Pancreas (tissue), 10 donors: ENCODE measurements at places on chromosomes 5 and 9. TPM values are rescaled to one million over a fixed set of nuclear protein-coding genes. Genes with fewer than 3 reads are reported as not detected.

The MLLT3 gene
- 5.2 TPM for total RNA-seq

The IFNB1 gene
- not detected for total RNA-seq

The LRRC14B gene
- total RNA-seq: not detected

The TXNDC8 gene
- not detected for total RNA-seq

The ELOVL7 gene
- total RNA-seq: 6.1 TPM

The PPP2R2B gene
- 1.1 TPM for total RNA-seq

DNA sequence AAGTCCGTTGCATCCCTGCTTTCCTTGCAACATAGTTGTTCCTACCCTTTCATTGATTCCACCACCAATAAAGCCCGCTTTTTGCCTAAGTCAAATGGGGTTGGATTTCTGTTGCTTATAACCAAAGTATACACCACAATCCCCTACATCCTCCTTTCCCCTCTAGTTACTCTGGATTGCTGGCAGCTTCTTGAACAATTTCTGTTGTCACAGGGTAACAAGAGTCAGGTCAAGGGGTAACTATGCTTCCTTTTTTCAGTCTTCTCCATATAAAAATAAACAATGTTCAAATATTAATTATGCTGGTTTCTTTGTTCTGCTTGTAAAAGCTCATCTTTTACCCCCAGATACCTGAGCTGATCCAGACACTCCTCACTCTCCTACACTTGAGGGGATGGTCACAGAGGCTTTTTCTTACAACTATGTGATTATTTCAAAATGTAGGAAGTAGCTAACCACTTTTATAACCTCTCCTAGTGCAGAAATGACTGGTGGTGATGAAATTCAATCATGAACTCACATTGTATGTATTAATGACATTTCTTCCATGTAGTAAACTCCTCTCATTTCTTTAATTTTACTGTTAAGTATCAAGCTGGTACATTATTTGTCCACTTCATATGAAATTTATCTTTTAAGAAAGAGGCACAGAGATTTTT is 136.5 kb downstream of the SNX18 start:
- peaks cover 4% of the 10 kb centered on the region for H3K4me1 ChIP-seq
- no peak overlapping the region for H3K27ac ChIP-seq
- H3K27me3 ChIP-seq: no peaks in the 10 kb centered on the region
- DNase-seq: no peak
- H3K36me3 ChIP-seq: no peaks in the 10 kb centered on the region

GRCh38 chr9:133126697-133127339 is 5.8 kb upstream of the RALGDS start:
- peaks cover 14% of the 10 kb centered on the region for H3K4me1 ChIP-seq
- no peak for DNase-seq
- peak overlapping the region; percentile 81 for H3K27ac ChIP-seq
- no peaks in the 10 kb centered on the region for H3K27me3 ChIP-seq

GRCh38 chr5:116091416-116091815 is 6.6 kb downstream of the COMMD10 start:
- H3K27ac ChIP-seq: no peak overlapping the region
- no peak for DNase-seq
- H3K36me3 ChIP-seq: no peaks in the 10 kb centered on the region

DNA sequence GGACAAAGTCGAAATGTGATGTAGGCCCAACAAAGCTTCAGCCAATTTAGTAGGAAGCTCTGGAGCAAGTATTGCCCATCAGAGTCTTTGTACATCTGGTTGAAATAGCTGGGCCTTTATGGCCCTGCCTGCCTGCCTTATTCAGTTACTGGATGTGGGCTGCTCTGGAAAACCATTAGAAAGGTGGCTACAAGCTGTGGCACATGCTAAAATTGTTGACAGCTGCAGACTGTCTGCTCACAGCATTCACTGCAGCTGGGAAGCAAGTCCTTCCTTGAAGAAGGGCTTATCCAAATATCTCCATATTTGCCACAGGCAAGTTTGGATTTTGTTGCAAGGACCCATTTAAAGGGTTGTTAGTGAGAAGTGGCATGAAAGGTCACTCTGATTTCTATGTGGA is 24.4 kb downstream of the SMIM15 start:
- no peaks in the 10 kb centered on the region for H3K4me1 ChIP-seq
- no peaks in the 10 kb centered on the region for H3K36me3 ChIP-seq
- no peak for DNase-seq
- H3K27ac ChIP-seq: no peak overlapping the region
- no peak overlapping the region for H3K4me3 ChIP-seq
- no peaks in the 10 kb centered on the region for H3K27me3 ChIP-seq

DNA sequence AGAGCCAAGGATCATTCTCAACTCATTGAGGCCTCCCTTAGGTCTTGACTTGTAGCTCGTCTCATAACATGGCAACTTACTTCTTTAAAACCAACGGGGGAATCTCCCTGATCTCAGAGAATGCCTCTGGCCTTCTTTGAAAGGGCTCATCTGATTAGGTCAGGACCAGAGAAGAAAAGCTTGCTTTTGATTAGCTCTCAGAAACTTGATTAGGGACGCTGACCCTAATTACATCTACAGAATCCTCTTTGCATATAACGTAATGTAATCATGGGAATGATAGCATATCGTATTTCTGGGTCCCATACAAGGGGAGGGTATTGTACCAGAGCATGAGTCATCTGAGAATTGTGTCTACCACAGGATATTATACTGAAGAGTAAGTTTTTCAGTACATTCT is 125.1 kb upstream of the SH3GL2 start:
- H3K27me3 ChIP-seq: no peaks in the 10 kb centered on the region
- no peak overlapping the region for H3K27ac ChIP-seq
- H3K4me3 ChIP-seq: no peak overlapping the region
- DNase-seq: no peak
- H3K36me3 ChIP-seq: no peaks in the 10 kb centered on the region

- no peak for DNase-seq
- H3K27me3 ChIP-seq: no peaks in the 10 kb centered on the region
- H3K27ac ChIP-seq: peak overlapping the region; percentile 44
- no peaks in the 10 kb centered on the region for H3K36me3 ChIP-seq
- H3K4me1 ChIP-seq: no peaks in the 10 kb centered on the region
Measured at GRCh38 chr9:35537913-35538312, 48.0 kb downstream of the RUSC2 start.

DNA sequence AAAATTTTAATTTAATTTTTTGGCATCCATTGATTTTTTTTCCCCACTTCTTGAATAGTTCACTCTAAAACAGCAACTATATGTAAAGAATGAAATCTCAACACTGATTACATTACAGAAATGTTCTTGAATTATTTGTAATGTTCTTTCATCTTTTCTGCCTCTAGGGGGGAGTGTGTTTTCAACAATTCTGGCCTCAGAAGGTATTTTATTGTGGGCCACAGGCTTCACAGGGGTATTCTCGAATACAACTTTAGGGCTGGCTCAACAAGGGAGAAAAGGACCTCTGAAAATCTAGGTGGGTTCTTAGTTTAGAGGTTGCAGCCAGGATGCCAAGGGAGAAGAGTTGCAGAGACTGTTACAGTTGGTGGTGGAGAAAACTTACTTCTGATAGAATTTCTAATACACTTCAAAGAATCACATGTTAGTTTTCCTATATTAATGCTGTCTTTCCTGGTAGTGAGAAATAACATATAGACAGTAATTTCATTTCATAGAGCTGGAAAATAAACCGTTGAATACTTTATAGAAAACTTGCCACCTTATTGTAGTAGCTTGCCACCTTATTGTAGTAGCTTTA is 3.6 kb upstream of the NPR3 start:
- no peak overlapping the region for H3K27ac ChIP-seq
- no peak overlapping the region for H3K4me3 ChIP-seq

DNA sequence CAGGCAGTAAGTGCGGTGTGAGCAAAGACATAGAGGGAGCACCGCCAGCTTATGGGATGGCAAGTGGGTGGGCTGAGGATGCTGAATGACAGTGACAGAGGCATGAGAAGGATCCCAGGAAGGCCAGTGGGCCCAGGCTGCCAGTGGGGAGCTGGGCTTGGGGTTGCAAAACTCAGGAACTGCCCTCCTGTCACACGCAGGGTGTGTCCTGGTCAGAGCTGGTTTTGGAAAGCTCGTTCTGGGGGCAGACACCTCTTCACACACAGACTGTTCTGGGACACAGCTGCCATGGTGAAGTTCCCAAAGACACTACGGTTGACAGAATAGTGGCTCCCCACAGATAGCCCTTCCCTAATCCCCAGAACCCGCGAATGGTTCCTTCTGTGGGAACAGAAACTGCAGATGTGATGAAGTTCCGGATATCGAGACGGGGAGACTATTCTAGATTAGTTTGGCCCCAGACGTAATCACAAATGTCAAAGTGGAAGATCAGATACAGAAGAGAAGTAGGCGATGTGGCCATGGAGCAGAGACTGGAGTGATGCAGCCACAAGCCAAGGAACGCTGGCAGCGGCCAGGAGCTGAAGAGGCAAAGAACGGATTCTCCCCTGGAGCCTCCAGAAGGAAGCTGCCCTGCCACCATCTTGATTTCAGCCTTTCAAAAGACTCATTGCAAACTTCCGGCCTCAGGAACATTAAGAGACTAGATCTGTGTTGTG is 159.0 kb downstream of the COL23A1 start:
- H3K27me3 ChIP-seq: no peaks in the 10 kb centered on the region
- no peaks in the 10 kb centered on the region for H3K36me3 ChIP-seq
- H3K27ac ChIP-seq: no peak overlapping the region
- H3K4me3 ChIP-seq: no peak overlapping the region
- peaks cover 5% of the 10 kb centered on the region for H3K4me1 ChIP-seq
- no peak for DNase-seq

DNA sequence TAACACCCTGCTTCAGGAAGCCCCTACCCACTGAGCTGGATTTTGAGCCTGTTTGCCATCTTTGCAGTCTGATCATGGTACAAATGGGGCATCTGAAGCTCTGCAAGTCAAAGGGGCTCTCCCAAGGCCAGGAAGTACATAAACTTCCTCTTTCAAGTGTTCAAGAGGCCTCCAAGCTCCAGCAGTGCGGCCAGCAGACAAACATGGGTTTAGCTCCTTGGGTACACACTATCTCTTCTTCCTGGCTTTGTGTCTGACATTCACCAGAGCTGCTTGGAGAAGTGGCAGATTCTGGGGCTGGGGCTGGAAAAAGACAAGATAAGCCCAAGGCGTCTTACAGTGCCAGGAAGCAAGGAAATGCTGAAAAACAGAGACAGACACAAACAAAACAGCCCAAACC is 34.1 kb downstream of the LAMC3 start:
- no peak overlapping the region for H3K27ac ChIP-seq
- H3K27me3 ChIP-seq: no peaks in the 10 kb centered on the region
- DNase-seq: no peak
- H3K4me3 ChIP-seq: no peak overlapping the region
- H3K4me1 ChIP-seq: no peaks in the 10 kb centered on the region

GRCh38 chr9:109574061-109574882 is 76.2 kb upstream of the PTPN3 start:
- no peak overlapping the region for H3K27ac ChIP-seq
- no peak for DNase-seq
- no peaks in the 10 kb centered on the region for H3K36me3 ChIP-seq
- H3K4me1 ChIP-seq: no peaks in the 10 kb centered on the region
- no peaks in the 10 kb centered on the region for H3K27me3 ChIP-seq
- no peak overlapping the region for H3K4me3 ChIP-seq

DNA sequence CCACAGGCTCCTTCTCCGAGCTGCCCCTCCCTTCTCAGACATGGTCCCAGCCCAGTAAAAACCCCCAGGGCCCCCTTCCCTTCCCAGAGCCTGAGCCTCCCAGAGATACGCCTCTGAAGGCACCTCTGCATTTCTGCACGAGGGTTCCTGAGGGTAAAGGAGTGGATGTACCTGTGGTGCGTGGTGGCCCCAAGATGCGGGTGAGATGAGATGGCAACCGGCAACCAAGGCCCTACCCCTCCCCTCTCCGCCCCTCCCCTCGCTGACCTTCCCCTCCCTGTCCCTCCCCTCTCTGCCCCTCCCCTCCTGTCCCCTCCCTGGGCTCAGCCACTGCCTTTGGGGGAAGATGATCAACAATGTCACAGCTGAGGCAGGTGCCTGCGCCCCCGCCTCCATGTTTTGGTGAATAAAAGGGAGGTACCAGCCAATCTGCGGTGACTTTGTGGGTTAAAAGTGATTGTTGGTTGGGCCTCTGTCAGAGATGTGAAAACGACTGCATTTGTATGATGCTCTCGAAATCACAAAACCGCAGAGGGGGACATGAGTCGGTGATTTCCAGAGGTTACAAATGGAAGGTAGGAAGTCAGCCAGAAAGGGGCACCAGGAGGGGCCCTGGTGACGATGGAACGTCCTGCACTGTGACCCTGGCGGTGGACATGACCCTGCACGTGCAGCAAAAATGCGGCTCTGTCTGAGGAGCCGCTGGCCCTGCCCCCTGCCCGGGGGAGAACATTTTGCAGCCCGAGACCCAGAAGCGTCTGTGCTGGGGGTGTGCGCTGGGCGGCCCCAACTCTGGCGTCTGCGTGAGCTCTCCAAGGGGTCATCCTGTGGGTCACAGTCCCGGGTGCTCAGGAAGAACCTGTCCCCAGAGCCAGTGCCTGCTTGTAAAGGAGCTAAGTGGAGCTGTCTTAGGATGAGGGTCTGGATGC is 3.7 kb downstream of the LCN9 start:
- H3K36me3 ChIP-seq: no peaks in the 10 kb centered on the region
- H3K4me3 ChIP-seq: no peak overlapping the region
- DNase-seq: no peak
- H3K4me1 ChIP-seq: no peaks in the 10 kb centered on the region

DNA sequence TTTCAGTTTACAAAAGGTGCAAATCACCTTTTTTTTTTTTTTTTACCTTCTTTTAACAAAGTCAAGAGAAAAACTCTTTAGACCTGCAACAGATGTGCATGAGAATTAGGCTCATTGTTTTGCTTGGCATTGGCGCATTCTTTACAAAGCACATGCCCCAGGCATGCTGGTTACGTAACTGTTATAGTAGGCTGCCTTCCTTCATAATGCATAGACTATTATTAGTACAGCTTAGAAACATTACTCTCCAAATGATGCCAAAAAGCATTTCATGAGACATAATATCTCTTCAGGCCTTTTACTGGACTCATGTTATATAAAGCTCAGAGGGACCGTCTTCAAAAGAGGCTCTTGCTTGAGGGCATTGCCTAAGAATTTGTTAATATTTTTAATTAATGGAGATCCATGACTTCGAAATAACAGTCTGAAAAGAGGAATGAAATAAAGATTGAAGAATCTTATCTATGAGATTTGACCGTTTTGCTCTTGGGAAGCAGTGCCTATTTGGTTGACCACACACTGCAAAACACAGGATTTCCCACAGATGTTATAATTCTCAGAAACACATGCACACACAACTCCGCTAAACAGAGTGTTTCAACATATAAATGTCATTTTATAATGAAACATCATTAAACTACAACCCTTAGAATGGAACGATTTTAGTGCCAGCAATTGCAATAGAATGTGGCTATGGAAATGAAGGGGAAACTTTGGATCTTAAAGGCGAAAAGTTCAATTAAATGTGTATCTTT is 478.7 kb downstream of the PRR16 start:
- no peaks in the 10 kb centered on the region for H3K27me3 ChIP-seq
- DNase-seq: no peak
- no peaks in the 10 kb centered on the region for H3K36me3 ChIP-seq
